SW 1271 (cell line): ENCODE measurements at places on chromosomes 5 and 9.
A peak's percentile ranks its signal among the peaks of the same experiment; 100 is the strongest.

GRCh38 chr9:83503866-83504265 lies 34.3 kb downstream of the FRMD3 start:
- no peak for DNase-seq

DNA sequence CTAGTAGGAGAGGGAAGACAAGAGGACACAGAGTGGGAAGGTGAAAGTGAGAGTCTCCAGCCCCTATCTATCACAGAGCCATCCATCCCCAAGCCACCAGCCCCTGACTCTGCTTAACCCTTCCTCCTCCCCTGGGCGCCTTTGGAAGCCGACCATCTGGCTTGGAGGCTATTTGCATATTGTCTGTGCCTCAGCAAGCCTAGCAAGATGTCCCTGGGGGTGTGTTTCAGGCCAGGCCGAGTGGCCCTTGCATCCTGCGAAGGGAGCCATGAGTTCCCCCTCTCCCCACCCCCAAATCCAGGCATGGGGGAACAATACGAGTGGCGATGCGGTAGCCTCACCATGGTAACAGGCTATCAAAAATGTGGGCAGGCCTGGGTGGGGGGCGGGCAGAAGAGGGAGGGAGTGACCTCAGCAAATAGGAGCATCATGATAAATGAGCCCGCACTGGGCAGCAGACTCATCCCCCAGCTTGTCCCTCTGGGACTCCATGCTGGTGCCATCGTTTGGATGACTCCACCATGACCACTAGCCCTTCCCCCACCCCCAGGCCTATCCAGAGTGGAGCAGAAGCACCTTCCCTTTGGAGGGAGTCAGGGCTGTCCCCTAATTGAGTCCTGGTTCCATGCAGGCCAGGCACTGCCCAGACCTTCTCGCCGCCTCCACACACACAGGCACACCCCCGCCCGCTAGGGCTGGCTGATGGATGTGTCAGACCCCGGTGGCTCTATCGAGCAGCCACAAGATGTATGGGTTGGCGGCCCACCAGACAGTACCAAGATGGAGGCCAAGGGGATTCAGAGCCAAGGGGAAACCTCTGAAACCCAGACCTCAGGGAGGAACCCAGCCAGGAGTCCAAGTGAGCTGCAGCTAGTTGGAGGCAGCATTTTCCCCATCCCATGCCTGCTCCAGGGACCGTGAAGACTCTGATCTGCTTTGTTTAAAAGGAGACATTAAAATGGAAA lies 14.6 kb downstream of the URM1 start:
- DNase-seq: no peak

DNA sequence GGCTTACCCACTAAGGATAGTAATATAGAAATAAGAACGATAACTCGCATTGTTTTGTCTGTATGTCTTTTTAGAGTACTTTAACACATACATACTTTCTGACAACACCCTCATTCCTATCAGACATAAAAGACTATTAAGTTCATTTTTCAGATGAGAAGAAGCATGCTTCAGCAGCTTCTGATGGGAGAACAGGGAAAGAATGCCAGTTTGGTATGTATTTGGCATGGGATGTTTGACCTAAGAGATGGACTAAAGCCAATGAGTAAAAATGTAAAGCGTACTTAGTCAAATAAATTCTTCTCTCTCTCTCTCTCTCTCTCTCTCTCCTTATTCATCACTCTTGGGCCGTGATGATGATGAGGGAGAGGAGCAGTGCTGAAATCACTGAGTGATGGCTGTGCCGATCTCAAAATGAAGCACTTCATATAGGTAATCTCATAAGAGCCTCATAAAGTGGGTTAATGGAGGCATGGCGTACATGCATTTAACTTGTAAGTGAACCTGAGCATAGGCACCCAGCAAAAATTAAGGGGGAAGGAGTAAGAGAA lies 71.5 kb downstream of the SLIT3 start:
- no peak for DNase-seq

DNA sequence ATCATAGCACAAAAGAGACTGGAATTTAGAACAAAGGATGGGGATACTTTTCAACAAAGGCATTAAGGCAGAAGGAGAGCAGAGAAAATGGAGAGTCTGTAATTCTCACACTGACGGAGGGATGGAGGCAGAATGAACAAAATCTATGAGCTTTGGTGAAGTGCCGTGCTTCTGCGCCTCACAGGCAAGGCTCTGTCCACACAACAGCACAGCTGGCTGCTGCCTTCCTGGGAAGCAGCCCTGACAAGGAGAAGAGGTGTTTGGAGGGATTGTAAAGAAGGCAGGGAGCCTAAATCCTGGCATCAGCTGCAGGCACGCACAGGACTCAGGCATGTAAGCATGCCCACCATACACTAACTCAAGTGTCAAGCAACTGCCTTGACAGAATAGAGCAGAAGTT lies 485.2 kb upstream of the KIF2A start:
- DNase-seq: no peak

- DNase-seq: no peak
Measured at GRCh38 chr9:17578911-17579793, at the start of gene SH3GL2. SH3GL2 (plus strand) TSS chr9:17579066.

GRCh38 chr5:154163327-154164248 lies 26.9 kb upstream of the GALNT10 start:
- DNase-seq: no peak

GRCh38 chr5:1785062-1785461 lies 14.6 kb downstream of the MRPL36 start:
- DNase-seq: no peak

DNA sequence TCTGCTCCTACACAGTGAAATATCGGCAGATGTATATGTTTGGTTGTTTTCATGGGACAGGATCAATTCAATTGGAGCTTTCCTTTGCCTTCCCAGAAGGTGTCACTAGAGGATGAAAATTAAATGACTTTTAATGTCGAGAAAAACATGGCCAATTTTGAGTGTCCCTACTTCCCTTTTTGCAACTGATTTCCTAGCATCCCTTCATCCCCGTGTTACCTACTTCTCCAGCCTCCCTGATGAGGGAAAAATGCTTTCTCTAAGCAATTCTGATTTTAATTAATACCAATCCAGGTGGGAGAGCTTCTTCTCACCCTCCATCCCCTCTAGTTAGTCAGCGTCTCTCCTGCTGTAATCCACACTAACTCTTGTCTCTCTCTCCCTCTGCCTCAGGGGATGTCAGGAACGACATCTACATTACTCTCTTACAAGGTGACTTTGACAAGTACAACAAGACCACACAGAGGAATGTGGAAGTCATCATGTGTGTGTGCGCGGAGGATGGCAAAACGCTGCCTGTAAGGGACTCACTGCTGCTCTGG lies 64.9 kb downstream of the DOCK2 start:
- peak; percentile 63 for DNase-seq

- no peak for DNase-seq
Measured at GRCh38 chr5:83547161-83547560, 75.6 kb downstream of the VCAN start.

DNA sequence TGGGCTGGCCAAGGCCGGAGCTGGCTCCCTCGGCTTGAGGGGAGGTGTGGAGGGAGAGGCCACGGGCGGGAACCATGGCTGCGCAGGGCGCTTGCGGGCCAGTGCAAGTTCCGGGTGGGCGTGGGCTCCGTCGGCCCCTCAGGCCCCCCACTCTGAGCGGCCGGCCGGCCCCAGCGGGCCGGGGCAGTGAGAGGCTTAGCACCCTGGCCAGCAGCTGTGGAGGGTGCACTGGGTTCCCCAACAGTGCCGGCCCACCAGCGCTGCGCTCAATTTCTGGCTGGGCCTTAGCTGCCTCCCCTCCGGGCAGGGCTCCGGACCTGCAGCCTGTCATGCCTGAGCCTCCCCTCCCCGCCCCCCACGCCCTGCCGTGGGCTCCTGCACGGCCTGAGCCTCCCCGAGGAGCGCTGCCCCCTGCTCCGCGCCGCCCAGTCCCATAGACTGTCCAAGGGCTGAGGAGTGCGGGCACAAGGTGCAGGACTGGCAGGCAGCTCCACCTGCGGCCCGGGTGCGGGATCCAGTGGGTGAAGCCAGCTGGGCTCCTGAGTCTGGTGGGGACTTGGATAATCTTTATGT lies 184.2 kb downstream of the ATPSCKMT start:
- no peak for DNase-seq

GRCh38 chr9:129919277-129919676 lies 84.0 kb downstream of the USP20 start:
- DNase-seq: no peak

DNA sequence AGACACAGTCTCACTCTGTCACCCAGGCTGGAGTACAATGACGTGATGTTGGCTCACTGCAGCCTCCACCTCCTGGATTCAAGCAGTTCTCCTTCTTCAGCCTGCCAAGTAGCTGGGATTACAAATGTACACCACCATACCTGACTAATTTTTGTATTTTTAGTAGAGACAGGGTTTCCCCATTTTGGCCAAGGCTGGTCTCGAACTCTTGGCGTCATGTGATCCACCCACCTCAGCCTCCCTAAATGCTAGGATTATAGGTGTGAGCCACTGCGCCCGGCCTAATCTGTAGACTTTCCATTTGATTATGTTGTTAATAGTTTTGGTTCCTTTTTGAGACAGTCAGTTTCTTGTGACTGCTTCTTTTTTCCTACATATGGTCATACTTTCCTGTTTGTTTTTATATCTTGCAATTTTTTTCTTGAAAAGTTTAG lies 31.0 kb downstream of the MTREX start:
- DNase-seq: no peak

DNA sequence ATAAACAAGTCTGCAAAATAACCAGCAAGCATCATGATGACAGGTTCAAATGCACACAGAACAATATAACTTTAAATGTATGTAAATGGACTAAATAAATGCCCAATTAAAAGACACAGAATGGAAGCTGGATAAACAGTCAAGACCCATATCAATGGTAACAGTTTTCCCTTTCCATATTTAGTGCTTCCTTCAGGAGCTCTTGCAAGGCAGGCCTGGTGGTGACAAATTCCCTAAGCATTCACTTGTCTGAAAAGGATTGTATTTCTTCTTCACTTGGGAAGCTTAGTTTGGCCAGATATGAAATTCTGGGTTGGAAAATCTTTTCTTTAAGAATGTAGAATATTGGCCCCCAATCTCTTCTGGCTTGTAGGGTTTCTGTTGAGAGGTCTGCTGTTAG lies 120.2 kb upstream of the RASA1 start:
- no peak for DNase-seq
